Esophagus muscularis mucosa (tissue), 4 donors: ENCODE measurements at places on chromosomes 16 and 17.

DNA sequence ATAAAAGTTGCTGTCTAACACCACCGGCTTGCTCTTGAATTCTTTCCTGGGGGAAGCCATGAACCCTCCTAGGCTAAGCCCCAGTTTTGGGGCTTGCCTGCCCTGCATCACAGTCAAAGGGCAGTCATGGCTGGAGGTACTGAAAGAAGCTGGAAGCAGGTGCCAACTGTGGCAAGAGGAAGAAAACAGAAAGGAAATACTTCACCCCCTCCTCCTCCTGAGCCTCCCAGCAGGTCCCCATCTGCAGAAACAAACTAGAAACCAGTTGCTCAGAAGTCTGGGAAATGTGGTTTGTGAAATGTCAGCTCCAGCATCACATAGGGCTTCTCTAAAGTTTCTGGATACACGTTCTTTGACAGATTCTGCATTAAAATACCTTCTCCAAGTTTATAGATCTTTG is 150.0 kb upstream of the PSMD7 start:
- no peak overlapping the region for H3K27ac ChIP-seq
- no peak overlapping the region for H3K4me3 ChIP-seq
- DNase-seq: no peak
- peaks cover 20% of the 10 kb centered on the region for H3K4me1 ChIP-seq
- no peaks in the 10 kb centered on the region for H3K27me3 ChIP-seq
- H3K36me3 ChIP-seq: no peaks in the 10 kb centered on the region

- no peak for DNase-seq
- H3K4me3 ChIP-seq: no peak overlapping the region
- H3K36me3 ChIP-seq: no peaks in the 10 kb centered on the region
- H3K27me3 ChIP-seq: no peaks in the 10 kb centered on the region
- no peak overlapping the region for H3K27ac ChIP-seq
Observed at GRCh38 chr17:73851091-73851490, 206.8 kb upstream of the SDK2 start.

- H3K36me3 ChIP-seq: peaks cover 5% of the 10 kb centered on the region
- no peak overlapping the region for H3K4me3 ChIP-seq
- no peaks in the 10 kb centered on the region for H3K27me3 ChIP-seq
Observed at GRCh38 chr17:57612202-57613071, 132.7 kb downstream of the CCDC182 start.

- no peak for DNase-seq
- no peak overlapping the region for H3K4me3 ChIP-seq
- no peaks in the 10 kb centered on the region for H3K27me3 ChIP-seq
- H3K4me1 ChIP-seq: peaks cover 36% of the 10 kb centered on the region
Observed at GRCh38 chr16:27547134-27547533, 2.6 kb downstream of the GTF3C1 start.
